ENCODE measurements at places on chromosomes 5 and 9. TPM values are rescaled to one million over a fixed set of nuclear protein-coding genes. Genes with fewer than 3 reads are reported as not detected.

Gene SLC6A3
- total RNA-seq = not detected

Gene DNAH5
- total RNA-seq = 0.14 TPM

Gene SMAD5
- 34.8 TPM for total RNA-seq

Gene HAVCR1
- not detected for total RNA-seq

Gene ADAMTSL1
- 1.7 TPM for total RNA-seq
